ENCODE measurements at places on chromosomes 5 and 9.

DNA sequence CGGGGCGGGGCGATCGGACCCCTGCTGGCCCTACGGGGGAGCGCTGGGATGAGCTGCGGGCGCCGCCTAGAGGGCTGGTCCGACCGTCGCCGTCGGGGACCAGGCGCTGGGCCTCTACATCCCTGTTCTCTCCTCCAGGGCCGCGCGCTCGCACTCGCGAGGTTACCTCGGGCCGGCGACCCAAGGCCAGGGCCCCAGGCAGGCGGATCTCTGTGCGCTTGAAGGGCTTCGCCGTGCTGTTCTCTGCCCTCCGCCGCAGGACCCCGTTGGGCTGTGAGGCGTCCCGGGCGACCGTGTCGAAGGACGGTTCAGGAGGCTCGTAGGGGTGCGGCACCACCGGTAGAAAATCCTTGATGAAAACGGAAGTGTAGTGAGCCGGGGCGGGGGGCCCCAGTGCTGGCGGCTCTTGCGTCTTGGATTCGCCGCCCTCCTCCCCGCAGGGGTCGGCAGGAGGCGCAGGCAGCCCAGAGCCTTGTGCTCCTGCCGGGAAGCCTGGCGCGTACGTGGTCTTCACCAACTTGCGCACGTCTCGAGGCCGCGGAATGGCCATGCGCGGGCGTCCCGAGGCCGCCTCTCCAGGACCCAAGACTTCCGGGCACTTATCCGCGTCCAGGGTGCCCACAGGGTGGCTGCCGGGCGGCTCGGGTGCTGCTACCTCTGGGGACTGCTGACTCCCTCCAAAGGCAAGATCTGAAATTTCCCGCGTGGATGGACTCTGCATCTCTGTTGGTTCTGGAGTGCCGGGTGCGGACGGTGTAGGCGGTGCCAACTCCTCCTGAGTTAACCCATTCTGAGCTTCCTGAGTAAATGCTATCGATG is 2.0 kb downstream of the PROB1 start:
- DNase-seq, result no peak

DNA sequence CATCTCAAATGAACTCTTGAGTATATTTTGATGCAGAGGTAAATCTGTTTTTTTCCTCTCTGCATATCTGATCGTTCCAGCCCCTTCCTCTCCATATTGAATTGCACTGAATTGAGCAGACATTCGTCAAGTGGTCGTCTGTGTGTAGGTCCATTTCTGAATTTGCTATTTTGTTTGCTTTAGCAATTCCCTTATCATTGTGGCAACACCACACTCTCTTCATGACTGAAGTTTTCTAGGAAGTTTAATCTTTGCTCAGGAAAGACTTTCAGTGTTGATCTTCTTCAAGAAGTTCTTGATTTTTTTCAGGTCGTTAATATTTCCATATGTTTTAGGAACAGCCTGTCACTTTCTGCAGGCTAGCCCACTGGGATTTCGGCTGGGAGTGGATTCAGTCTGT is 132.0 kb downstream of the WNK2 start:
- no peak for DNase-seq

DNA sequence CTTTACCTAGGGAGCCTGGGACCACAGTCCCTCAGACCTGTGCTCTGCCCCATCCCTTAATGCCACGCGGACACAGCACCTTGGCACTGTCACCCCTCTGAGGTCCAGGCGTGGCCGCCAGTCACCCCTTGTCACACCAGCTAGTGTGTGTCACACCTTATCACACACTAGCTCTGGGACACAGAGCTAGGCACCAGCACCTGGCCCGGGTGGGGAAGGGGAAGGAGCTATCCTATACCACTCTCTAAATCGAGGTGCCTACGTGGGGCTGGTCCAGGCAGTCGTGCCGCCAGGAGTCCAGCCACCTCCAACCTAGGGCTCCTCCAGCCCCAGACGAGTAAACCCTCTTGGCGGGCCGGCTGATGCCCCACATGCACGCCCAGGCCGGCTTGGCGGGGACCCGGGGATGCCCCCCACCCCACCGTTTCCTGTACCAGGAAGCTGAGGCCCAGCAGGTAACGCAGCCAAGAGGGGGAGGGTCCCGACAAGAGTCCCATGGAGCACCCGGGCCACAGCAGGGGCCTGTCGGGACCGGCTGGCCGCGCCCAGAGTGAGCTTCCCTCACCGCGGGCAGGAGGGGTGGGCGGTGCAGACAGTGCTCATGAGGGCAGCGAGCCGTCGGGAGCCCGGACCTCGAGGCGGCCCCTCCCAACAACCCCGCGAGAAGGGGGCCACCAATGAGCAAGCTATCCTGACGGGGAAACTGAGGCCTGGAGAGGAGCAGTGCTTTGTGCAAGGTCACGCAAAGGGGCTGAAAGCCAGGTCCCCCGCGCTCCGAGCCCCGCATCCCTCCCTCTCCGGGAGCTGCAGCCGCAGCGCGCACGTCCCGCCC is 550 bp downstream of the CORO2A start:
- DNase-seq, result no peak

DNA sequence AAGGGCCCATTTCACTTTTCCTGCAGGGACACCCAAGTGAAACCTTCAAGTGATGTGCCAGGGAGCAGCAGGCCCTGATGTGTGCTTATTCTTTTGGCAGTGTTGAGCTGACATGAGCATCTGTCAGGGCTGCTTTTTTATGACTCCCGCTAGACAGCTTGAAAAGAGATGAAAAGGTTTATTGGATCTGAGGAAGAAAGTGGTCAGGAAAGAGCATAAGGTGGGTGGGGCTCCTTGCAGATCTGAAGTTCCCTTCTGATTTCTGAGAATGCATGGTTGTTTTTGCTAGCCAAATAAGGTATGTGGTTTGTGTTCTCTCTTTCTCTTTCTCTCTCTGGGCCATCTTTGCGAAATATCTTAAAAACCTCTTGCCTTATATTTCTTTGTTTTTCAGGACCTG is 316.1 kb downstream of the DMRT2 start:
- no peak for DNase-seq

DNA sequence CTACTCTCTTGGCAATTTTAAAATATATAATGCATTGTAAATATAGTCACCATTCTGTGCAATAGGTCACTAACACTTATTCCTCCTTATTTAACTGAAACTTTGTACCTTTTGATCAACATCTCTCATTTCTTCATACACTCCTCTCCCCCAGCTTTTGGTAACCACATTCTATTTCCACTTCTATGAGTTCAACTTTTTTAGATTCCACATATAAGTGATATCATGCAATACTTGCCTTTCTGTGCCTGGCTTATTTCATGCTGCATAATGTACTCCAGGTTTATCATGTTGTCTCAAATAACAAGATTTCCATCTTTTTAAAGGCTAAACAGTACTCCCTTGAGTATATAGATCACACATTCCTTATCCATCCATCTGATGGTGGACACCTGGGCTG is 188.8 kb downstream of the NXNL2 start:
- DNase-seq, result no peak

DNA sequence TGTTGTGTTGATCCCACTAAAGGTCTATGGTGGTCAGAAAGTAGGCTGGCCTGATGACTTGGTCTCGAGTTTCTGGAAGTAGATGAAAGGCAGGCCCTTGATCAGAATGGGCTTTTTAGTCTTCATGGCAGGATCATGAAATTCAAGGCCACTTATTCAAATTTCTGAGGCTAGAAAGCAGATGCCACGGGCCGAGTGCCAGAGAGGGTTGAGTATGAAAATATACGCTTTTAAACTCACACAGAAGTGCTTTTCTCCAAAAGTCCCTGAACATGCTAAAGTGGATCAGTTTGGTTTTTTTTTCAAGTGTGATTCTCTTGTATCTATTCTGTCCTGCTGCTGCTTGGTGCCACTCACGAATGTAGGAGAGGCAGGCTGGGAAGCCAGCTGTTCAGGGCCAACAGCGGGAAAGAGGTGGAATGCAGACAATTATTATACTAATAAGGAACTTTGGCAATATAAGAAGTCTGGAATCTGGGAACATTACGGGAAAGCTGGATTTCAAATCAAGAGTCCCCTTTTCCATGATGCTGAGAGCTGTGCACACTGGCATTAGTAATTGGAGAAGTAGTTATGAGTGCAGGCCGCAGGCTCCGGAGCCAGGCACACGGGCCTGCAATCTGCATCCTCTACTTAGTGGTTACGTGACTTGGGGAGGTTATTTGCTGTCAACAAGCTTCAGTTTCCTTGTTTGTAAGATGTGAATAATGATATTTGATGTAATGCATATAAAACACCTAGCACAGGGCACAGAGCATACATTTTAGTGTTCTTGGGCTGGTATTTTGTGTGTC is 95.8 kb downstream of the LMNB1 start:
- DNase-seq, result no peak

DNA sequence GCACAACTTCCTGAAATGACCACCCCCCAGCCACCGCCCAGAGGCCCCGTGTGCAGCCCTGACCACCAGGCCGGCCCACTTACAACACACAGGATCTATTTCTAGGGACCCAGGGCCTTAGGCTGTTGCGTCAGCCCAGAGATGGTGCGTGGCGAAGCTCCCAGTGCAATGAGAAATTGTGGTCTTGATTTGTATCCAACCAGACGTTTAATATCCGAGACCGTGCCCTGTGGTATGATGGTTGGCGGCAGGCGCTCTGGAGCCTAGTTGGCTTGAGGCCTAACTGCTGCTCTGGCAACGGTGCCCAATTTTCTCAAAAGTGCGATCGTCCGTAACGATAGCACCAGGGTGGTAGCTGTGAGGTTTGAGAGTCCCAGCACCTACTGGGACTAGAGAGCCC is 32.6 kb upstream of the SLC6A19 start:
- no peak for DNase-seq

GRCh38 chr5:5430136-5430535 is 7.7 kb downstream of the ICE1 start:
- no peak for DNase-seq

GRCh38 chr5:96640696-96641095 is 21.5 kb upstream of the CAST start:
- no peak for DNase-seq

- no peak for DNase-seq
Measured at GRCh38 chr5:50325237-50325832, 115.8 kb downstream of the EMB start.

GRCh38 chr5:16592255-16592654 is 24.5 kb downstream of the RETREG1 start:
- no peak for DNase-seq

DNA sequence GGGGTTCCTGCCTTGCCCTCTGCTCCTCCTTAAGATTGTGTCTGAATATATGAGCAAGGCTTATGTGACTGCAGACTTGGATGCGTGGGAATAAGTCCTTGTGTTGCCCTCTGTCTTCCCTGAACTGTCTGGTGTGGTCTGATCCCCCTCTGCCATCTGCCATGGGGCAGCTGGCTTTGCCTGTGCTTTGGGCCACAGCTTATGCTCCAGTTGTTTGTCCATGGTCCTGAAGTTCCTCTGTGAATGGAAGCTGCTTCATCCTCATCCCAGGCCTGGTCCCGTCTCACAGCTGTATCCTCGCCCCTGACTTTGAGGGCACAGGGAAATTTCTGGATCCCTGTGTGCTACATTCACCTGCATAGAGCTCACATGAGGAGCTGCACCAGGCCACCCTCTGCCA is 14.7 kb downstream of the IL31RA start:
- no peak for DNase-seq

GRCh38 chr9:93813221-93814076 is 141.7 kb downstream of the BARX1 start:
- no peak for DNase-seq

- no peak for DNase-seq
Measured at GRCh38 chr5:131081374-131081773, 83.7 kb downstream of the HINT1 start.

DNA sequence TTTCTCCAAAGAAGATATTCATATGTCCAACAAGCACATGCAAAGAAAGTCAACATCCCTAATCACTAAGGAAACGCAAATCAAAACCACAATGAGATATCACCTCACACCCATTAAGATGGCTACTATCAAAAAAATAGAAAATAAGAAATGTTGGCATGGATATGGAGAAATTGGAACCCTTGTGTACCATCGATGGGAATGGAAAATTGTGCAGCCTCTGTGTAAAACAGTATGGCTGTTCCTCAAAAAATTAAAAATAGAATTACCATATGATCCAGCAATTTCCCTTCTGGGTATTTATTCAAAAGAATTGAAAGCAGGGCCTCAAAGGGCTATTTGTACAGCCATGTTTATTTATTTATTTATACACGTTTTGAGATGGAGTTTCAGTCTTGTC is 43.0 kb upstream of the HRH2 start:
- no peak for DNase-seq

DNA sequence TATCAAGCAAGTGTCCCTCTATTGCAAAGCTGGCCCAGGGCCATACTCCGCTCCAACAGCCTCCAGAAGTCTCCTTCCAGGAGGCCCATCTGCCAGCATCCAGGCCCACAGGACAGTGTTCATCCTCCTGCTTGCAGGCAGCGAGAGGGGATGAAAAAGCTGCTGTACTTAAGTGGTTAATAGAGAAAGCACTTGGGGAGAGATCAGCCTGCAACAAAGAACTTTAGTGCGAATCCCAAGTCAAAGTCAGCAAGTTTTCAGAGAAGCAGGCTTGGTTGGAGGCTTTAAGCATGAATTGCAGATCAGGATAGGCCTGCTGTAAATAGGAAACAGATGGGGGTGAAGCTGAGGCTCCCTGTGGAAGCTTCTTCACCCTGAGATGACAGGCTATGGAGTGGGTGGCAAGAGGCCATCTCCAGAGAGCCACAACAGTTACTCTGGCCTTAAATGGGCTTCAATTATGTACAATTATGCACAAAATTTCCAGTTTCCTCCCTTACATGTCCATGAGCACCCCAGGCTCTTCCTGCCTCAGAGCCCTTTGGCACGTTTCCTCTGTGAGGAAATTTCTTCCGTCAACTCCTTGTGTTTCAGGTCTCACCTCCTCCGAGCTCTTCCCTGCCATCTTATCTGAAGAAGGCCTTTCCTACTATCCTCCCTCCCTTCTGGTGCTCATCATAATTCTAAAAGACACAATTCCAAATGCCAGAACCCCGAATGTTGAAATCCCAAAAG is 98.0 kb upstream of the NR3C1 start:
- no peak for DNase-seq

DNA sequence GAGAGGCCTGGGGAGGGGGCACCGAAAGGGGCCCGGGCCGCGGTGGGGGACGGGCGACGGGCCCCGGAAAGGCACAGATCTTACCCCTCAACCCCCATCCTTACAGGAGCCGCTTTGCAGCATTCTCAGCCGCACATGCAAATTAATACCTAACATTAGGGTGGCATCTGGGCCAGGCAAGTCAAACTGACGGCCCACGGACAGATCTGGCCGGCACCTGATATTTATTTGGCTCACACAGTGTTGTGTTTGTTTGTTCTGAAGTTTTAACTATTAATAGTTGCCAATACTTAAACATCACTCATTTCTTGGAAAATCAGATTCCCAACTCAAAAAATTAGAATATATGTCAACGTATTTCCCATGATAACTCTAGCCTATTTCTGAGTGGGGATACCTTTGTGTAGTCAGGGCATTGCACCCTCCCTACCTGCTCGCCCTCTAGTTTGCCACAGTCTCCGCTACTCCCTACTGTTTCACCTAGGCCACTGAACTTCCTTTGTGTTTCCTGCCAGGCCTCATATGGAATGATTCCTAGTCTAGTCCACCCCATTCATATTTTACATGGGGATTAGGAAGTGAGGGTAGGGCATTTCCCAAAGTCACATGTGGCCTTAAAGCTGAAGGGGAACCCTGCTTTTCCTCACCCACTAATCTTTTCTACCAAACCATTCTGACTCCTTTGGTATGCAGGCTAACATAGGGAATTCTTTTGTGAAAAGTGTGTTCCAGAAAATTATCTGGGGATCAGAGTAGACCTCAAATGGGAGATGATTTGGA is 71.9 kb upstream of the LARP1 start:
- DNase-seq, result no peak

- DNase-seq, result no peak
Measured at GRCh38 chr5:93611273-93611975, 28.4 kb downstream of the NR2F1 start.

Measured in type B pancreatic cell (in vitro differentiated cells).